ENCODE measurements at places on chromosomes 3 and 15.

- DNase-seq, result no peak
Observed at GRCh38 chr3:155420881-155421486, 127.5 kb upstream of the STRIT1 start.

GRCh38 chr3:73491287-73491662 is 133.5 kb downstream of the PDZRN3 start:
- no peak for DNase-seq

DNA sequence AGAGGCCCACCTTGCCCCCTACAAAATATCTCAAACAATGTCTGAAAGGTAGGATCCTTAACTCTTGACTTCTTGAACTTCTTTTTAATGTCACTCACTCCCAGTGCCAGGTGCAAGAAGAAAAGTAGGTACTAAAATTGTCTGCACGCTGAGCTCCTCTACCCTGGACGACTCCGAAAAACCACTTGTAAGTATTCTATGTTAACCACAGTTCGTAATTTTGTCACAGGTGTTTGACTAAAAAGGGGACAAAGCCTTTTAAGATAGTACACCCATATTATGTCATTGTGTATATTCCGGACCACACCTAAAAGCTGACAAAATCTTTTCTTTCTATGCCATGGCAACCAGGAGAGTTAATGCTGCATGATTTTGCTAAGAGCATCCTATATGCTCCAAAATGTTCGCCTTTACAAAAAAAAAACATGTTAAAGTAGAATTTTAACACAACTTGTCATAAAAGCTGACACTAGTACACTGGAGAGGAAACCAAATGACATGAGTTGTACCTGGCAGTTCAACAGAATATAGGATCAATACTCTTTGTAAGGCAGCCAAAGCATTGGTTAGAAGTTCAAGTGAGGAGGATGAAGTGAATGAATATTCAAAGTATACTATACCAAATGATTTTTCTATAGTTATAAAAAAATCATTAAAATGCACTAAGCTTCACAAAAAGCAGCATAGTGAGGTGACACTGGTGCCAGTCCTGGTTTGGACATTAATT is 210.5 kb downstream of the FOXP1 start:
- no peak for DNase-seq

DNA sequence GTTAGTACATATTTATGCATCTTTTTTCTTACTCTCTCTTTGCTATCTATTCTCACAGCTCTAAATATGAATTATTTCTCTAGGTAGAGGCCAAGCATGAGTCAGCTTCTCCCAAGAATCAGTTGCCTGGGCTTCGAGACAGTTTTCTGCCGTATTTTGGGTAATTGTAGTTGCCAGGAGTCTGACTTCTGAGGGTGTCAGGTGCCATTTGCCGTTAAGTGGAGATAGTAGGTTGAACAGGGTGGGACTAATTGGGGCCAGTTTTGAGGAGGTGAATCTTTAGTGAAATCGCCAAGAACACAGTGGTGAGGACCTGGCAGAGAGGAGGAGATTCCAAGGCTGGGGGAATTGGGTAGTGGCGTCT is 7.8 kb upstream of the NRROS start:
- no peak for DNase-seq

DNA sequence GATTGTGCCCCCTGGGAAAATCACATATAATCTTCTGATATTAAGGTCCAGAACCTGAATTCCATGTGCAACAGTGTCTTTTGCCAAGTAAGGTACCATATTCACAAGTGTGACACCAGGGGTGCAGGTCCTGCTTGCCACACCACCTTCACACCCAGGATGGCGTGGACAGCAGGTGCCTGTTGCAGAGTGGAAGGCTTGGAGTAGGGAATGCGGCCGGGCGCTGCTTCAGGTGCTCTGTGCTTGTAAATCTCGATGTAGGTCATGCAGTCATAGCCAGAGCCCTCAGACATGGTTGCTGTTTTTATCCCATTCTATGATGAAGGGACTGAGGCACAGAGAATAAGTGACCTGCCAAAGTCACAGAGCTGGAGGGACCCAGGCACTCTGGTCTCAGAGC is 34.5 kb upstream of the GABRG3 start:
- no peak for DNase-seq

DNA sequence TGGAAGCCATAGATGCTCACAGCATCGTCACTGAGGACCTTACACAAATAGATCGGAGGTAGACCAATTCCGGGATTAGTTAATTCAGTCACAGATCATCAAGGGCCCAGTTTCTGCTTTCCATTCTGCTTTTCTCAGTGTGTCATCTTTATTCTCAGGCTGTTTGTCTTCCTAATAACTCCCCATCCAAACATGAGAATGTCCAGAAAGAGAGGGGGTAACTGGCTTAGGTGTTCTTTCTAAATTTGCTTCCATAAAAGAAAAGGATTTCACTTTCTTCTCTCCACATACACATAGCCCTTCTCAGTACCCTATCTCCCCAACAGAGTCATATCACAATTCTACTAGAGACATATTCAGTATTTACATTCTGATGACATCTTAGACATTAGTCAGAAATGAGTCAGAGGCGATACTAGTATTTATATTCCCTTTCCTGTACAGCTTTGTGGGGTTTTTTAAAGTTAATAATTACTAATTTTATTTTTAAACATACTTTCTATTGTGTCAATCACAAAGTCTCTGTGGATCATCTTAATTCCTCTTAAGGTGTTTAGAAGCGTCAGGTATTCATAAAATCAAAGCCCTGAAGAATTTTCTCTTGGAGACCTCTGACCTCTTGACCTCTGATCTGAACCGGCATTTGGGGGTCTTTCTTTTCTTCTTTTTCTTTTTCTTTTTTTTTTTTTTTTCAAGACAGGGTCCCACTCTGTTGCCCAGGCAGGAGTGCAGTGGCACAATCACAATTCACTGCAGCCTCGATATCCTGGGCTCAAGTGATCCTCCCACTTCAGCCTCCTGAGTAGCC is 24.3 kb upstream of the IL12A start:
- DNase-seq, result no peak

DNA sequence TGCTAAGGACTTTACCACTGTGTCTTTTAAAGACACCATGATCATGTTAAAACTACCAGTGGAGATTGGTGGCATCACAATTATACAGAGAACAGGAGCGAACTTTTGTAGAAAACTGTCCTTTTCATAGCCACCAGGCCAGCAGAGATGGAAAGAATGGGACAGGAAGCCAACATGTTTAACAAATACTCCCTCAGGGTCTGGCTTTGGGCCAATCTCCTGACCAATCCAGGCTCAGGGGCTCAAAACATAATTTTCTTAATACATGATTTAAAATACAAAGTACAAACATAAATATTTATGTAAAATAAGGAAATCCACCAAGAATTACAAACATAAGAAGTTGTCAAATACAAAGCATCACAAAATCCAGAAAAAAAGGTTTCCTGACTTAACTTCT is 266.0 kb downstream of the VPS13C start:
- no peak for DNase-seq

GRCh38 chr3:43053291-43053690 is 52.6 kb downstream of the POMGNT2 start:
- no peak for DNase-seq

DNA sequence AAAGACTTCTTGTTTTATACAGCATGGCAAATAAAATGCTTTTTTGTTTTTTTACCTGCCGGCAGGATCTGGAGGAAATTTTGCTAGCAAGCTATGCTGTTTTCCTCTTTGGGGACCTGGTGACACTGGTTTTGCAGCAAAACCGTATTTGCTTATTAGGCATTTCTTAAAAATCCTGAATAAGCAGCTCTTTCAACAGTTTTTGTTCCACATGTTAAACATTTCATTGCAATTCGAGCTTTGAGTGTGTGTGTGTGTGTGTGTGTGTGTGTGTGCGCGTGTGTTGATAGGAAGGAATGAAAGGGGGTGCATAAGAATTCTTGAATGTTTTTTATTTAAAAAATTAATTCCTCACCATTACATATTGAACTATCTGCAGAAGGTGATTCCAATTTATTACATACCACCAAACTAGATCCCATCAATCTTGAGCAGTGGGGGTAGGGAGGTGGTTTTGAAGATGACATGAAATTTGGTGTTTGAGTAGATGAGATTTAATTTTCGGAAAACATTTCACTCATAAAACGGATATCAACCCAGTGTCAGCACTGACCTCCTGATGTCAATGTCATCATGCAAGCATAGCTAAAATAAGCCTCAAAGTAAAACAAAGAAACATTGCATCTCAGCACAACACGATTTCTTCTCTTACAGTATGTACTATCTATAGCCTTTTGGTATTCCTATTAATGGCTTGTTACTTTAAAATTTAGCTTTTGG is 17.3 kb downstream of the ZBTB38 start:
- DNase-seq, result no peak

GRCh38 chr3:188874576-188874975 is 297.2 kb upstream of the TPRG1 start:
- no peak for DNase-seq

DNA sequence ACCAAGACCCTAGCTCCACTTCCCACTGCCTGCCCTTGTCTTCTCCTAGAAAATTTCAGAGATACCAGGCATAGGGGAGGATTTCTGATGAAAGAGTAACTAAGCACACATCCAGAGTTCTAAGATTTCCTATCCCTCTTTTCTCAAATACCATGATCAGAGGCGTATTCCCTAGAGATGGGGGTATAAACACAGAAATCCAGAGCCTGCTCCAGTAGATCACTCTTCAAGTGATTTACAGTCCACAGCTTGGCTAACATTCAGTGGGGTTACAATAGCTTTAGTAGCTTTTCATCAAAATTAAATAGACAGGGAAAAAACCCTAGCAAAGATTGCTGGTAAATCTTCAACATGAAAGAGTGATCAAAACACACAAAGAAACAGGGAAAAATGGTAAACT is 800.7 kb upstream of the GRM7 start:
- no peak for DNase-seq

- DNase-seq, result no peak
Observed at GRCh38 chr3:106058475-106058874, 189.7 kb upstream of the CBLB start.

DNA sequence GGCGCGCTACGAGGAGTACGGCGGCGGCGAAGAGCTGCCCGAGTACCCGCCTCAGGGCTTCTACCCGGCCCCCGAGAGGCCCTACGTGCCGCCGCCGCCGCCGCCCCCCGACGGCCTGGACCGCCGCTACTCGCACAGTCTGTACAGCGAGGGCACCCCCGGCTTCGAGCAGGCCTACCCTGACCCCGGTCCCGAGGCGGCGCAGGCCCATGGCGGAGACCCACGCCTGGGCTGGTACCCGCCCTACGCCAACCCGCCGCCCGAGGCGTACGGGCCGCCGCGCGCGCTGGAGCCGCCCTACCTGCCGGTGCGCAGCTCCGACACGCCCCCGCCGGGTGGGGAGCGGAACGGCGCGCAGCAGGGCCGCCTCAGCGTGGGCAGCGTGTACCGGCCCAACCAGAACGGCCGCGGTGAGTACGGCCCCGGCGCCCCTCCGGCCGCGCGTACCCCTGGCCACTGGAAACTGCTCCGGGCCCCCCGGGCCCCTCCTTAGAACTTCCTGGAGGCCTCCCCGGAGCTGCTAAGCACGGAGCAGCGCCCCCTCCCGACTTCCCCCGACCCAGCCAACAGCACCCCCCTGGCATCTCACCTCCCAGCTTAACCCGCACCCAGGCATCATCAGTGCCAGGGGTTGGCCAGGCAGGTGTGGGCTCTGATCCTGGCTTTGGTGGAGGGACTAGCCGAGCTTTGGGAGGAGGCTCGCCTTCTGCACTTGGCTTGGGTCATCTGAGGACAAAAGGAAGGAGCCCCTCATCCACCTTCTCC is 1.4 kb downstream of the LOXL1 start:
- DNase-seq, result peak; percentile 68

DNA sequence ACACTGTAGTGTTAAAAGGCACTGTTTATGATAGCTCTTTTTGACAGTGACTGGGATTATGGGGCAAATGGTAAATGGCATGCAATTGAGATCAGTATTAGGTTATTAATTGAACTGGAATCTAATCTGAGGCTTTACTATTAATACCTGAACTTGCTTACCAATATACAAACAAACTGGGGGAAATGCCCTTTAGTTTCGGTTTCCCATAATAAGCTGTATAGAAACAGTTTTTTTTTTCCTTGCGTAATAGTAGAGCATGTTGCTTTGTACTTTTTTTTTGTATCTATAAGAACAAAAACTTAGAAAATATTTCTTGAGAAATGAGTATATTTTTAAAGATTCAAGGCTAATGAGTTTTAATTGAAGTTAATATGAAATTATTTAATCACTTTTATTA is 95.0 kb downstream of the FNDC3B start:
- DNase-seq, result no peak

DNA sequence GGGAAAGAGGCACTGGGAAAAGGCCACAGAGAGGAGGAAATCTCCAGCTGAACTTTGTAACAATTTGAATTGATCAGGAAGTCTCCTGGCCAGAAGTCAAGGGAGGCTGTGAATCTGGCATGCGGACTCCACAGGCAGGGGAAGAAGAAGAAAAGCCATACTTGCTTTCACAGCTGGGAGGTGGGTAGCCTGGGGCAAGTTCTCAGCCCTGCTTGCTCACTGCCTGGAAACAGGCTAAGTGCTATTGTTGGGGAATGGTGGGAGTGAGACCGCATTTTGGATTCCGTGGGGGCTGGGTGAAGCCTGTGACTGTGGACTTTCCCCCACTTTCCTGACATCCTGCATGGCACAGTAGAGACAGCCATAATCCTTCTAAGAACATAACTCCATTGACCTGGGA is 168.8 kb upstream of the CD96 start:
- no peak for DNase-seq

GRCh38 chr3:152922554-152922953 is 87.6 kb downstream of the P2RY1 start:
- DNase-seq, result no peak

DNA sequence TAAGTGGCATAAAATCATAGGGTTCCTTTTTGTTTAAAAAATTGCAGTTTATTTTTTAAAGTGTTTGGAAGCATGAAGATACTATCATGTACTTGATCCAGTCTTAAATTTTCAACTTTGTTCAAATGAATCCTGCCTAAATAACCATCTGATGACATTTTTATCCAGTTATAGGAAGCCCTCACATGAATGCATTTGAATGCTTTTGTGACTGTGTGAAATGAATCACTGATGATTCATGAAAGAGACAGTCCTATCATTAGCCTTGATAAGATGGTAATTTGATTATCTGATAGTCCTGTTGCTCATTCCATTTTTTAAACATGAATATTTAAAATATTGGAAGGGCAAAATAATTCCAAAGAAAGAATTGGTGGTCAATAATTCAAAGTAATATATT is 401.9 kb upstream of the ROBO2 start:
- DNase-seq, result no peak

DNA sequence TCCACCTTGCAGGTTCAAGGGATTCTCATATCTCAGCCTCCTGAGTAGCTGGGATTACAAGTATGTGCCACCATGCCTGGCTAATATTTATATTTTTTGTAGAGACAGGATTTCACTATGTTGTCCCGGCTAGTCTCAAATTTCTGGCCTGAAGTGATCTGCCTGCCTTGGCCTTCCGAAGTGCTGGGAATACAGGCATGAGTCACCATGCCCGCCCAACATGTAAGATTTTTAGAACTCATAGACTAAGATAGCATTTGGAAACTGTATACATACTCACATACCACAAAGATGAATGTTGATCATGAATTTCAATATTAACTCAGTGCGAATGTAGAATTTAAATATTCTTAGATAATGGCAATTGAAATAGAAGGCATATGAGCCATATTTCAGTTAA is 718.9 kb downstream of the NLGN1 start:
- no peak for DNase-seq

- no peak for DNase-seq
Observed at GRCh38 chr3:73536952-73537351, 87.8 kb downstream of the PDZRN3 start.

GRCh38 chr3:185815391-185816282 is 9.2 kb downstream of the IGF2BP2 start:
- DNase-seq, result no peak

Measured in stimulated activated CD4-positive, alpha-beta T cell treated with anti-CD3 and anti-CD28 coated beads, Interleukin-4, amount 100 ng/mL, for 48 hours (primary cell).